ENCODE measurements at places on chromosomes 1 and 21.

DNA sequence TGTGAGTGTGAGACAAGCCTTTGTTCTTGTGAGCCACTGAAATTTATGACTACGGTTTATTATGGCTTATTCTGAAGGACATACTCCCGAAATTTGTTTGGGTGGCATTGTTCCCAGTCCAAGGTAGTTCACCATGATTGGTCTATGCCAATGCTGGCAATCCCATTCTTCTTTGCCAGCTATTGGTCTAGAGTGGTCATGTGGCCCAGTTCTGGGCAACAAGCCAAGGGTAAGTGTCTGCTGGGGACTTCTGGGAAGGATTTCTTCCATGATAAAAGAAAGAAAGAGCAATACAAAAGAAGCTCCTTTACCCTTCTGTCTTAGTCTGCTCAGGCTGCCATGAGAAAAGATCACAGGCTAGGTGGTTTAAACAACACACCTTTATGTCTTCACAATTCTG is 201.6 kb downstream of the SLC35F3 start:
- DNase-seq = no peak

- DNase-seq = no peak
Measured at GRCh38 chr1:64229307-64229706, 25.9 kb downstream of the UBE2U start.

- DNase-seq = no peak
Measured at GRCh38 chr1:33292726-33293340, 28.1 kb downstream of the A3GALT2 start.

DNA sequence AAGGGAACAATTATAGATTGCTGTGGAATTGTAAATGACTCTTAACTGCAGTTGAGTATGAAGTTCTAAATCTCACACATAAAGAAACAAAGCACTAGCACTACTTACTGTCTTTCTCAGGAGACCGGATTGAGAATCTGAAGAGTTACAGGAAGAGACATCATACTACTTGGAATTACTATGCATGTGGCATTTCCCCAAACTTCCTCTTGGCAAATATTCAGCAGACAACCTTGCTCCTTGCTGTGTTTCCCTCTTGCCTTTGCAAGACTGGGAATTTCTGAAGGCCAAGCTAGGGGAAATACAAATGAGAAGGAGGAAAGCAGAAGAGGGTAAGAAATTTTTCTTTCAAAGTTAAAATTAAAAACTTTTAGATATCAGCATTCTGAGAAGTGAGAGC is 173.6 kb upstream of the KCTD3 start:
- DNase-seq = no peak

DNA sequence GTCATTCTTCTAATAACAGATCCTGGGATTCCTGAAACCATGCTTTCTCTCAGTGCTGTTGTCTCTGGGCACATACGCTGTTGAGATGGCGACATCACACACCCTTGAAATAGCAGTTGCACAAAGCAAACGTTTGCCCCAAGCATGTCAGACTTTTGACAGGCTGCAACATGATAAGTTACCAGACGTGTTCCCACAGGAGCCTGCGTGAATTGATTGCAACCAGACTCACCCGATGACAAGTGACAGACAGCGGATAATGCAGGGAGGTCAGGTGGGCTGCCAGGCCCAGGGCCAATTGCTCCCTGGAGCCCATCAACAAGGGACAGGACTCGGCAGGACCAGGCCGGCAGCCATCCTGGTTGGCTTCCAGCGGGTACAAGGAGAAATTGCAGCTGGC is 310.9 kb downstream of the SIPA1L2 start:
- DNase-seq = no peak

DNA sequence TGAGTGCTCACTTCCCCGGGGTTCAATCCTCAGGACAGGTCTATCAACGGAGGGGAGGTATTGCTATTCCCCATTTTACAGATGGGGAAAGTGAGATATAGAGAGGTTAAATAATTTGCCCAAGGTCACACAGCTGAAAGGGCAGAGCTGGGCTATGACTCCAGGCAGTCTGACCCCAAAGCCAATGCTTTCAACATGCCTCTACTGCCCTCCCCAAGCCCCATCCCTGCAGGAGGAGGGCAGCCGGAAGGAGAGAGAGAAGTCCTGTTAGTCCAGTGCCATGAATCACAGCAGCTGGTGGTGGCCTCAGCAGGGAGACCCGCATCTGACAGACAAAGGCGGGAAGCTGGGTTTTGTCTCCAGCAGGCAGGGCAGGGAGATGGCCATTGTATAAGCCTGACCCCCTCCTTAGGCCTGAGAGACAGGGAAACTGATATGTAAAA is 20.0 kb upstream of the CLIC4 start:
- no peak for DNase-seq

- DNase-seq = peak; percentile 56
Measured at GRCh38 chr1:21814241-21814918, 2.3 kb downstream of the LDLRAD2 start.

DNA sequence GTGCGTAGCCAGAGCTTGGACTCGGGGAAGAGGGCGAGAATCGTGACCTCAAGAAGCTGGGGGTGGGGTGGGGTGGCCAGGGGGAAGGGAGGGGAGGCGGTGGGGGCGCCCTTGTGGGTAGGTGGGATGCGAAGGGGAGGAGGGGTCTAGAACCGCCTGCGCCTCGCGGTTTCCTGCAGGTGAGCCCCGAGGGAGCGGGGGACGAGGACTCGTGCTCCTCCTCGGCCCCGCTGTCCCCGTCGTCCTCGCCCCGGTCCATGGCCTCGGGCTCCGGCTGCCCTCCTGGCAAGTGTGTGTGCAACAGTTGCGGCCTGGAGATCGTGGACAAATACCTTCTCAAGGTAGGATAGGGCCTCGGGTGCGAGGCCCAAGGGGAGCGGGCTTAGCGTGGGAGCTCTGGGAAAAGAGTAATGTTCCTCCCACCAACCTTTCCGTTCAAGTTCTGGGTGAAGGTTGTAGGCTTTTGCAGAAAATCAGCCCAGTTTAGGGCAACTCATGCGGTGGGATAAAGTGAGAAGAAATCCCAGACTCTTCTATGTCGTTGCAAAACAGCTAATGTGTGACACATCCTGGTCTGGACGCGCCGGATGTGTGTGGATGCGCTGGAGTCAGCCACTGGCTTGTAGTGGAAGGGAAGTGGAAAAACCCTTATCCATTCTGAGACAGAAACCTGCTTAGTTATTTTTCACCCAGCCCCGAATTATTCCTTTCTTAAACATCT is 2.9 kb downstream of the LHX8 start:
- DNase-seq = no peak

DNA sequence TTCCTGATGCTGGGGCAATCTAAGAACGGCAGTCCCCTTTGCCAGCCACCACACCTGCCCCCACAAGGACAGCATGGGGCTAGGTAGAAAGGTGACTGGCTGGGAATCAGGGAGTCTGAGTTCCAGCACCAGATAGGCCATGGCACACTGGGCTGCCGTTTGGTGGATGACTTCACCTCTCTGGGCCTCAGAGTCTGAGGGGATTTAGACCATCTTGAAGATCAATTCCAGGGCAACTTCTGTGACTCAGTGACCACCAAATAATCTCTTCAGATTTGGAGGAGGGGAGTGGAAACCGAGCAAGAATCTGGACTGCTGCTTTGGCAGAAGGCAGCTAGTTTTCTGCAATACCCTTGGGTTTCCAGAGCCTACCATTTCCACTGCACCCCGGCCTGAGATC is 92.1 kb upstream of the EDN2 start:
- no peak for DNase-seq

DNA sequence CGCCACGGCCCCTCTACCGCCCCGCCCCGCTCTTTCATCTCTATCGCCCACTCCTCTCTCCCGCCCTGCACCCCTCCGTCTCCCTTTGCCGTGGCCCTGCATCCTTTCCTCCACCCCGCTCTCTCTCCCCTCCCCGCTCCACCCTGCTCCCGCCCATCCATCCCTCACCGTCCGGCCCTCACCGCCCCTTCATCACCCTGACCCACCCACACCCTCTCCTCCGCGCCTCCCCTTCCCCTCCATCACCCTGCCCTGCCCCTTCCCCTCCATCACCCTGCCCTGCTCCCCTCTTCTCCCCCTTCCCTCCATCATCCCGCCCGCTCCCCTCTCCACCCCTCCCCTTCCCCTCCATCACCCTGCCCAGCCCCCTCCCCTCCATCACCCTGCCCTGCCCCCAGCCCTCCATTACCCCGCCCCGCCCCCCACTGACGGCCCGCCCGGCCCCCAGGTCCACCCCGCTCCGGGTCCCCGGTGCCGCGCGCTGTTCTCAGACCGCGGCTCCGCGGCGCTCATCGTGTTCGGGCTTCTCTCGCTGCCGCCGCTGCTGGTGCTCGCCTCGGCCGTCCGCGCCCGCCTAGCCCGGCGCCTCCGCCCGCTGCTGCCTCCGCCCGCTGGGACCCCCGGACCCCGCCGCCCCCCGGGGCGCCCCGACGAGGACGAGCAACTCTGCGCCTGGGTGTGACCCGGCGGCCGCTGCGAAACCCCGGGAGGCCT is 6.2 kb upstream of the ANKRD65 start:
- DNase-seq = no peak

DNA sequence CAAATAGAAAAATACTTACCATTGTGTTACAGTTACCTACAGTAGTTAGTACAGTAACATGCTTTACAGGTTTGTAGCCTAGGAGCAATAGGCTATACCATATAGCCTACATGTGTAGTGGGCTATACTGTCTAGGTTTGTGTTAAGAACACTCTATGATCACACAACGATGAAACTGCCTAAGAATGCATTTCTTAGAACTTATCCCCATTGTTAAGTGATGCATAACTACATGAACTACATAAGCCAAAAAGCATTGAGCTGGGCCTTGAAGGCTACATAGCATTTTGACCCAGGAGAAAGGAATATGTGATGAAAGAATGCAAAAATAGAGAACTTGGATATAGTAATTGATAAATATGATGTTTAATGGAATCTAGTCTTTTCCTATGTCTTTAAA is 46.4 kb upstream of the JUN start:
- no peak for DNase-seq

DNA sequence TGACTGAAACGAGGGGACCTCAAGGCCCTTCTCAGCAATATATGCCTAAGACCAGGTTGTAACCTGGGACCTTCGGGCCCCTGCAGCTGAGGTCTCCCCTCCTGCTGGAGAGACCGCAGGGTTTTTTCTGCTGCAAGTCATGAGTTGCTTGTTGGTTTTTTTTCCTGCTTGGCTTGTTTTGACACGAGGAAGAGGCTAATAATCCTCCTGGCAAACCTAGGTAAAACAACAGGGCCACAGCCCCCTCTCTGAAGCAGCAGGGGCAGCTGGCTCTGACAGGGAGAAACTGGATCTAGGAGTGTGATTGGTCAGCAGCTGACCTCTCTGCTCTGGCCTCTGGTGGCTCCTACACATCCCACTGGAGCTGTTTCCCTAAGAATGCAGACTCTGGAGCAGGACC is 69.0 kb downstream of the CD34 start:
- no peak for DNase-seq

DNA sequence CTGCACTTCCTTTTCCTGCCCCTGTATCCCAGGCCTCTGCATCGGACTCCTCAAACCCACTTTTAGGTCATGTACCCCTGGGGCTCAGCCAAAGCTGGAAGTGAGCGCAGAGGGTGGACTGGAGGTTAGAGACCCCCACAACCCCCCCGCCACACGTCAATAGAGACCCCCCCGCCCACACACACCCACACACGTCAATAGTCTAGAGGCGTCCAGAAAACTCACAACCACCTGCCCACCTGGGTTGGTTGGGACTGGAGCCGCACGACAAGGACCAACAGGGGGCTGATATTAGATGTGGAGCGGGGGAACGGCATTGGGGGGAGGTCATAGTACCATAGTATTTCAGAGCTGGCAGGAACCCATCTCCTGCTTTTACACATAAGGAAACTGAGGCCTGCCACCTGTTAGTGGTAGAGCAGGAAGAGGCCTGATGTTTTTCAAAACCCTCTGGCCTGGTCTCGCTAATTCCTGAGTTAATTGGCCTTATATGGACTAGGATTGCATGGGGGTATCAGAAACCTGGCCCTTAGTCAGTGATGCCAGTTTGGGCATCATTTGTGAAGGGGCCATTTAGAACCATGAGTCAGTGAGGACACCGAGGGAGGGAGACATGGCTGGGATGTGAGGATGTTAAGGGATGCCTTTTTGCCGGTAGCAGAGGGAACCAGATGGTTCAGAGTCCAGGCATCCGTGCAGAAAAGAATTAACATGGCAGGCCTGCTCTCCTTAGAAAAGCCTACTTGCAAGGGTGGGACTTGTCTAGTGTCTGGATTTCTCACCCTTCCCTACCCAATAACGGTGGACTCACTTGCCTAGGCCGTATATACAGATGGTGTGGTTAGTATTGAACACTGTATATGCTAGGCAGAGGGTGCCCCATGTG is 1.1 kb downstream of the NENF start:
- no peak for DNase-seq

- no peak for DNase-seq
Measured at GRCh38 chr1:25716320-25716719, 83.7 kb upstream of the SELENON start.

- DNase-seq = no peak
Measured at GRCh38 chr1:112507921-112508277, 866 bp upstream of the WNT2B start.

- DNase-seq = no peak
Measured at GRCh38 chr1:24966724-24967346, 36.8 kb upstream of the RUNX3 start.

- DNase-seq = peak; percentile 84
Measured at GRCh38 chr1:1629430-1630190, 2.4 kb upstream of the MMP23B start.

DNA sequence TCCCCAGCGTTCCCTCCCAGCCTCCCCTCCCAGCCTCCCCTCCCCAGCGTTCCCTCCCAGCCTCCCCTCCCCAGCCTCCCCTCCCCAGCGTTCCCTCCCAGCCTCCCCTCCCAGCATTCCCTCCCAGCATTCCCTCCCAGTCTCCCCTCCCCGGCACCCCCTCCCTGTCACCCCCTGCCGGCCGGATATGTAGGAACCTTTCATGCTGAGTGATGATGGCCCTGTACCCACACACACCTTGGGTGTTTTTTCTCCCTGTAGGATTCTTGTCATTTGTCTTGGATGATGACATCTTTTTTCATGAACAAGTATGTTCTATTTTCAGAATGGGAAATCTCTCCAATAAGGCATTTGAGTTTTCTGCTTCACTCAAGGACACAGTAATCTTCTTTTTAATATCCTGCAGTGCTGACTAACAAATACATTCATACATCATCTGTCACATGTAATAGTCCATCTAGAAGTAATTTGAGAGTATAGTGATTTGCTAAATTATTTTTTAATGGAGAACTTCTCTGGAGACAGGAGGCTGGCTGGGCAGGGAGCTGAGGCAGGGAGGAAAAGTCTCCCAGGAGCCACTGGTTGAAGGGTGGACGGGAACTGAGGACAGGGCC is 19.5 kb downstream of the FTCD start:
- DNase-seq = no peak

GRCh38 chr1:2925918-2926317 is 95.3 kb upstream of the ACTRT2 start:
- DNase-seq = no peak

- DNase-seq = peak; percentile 82
Measured at GRCh38 chr1:241640149-241640866, at the start of the genes CHML and OPN3. Gene CHML (minus strand): TSS chr1:241640369. CDS start chr1:241635766, 4,603 bp downstream. Gene OPN3 (minus strand): TSS chr1:241640369. CDS start chr1:241640254, 115 bp downstream.
